NCI-H1436 treated with DMSO at 0.1 percent for 48 hours (cell line): ENCODE measurements at places on chromosomes 13 and 19.

DNA sequence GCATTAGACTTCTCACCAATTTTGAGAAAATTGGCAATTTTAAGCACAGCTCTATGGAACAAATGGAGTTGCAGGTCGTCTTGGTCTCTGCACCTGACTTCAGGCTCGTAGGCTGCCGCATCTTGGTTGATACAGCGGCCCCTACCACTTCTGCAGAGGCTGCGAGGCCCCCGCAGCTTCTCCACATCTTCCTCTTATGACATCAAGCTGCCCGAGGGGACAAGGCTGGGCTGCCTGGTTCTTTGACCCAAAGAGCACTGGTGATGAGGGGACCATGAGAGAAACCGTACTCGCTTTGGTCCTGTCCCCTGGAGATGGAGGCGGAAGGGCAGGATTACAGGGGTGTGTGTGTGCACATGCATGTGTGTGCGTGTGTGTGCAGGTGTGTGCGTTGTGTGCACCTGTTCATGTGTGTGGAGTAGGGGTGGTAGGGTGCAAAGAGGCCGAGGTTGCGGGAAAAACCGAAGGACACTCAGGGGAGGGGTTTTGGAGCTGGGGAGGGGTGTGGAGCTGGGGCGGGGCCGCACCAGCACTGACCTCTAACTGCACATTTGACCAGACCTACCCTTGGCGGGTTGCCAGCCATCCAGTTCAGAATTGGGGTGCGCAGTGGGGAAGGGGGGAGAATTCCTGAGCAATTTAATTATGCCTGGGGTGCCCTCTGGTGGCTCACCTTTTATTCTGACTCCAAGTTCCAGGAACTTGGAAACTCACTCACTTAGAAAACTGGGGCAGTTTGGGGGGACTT is 65.1 kb upstream of the ARHGEF7 start:
- DNase-seq, result no peak

DNA sequence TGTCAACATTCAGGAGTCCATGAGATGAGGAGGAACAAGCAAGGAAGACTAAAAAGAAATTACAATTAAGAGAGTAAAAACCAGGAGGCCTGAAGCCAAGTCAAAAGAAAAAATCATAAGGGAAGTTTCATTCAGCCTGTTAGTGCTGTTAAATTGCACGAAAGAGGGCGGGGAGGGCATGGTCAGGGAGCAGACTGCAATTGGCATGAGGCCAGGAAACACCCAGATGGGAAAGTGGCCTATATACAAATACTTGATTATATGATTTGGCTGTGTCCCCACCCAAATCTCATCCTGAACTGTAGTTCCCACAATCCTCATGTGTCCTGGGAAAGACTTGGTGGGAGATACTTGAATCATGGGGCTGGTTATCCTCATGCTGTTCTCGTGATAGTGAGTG is 43.9 kb downstream of the TNFSF13B start:
- no peak for DNase-seq

DNA sequence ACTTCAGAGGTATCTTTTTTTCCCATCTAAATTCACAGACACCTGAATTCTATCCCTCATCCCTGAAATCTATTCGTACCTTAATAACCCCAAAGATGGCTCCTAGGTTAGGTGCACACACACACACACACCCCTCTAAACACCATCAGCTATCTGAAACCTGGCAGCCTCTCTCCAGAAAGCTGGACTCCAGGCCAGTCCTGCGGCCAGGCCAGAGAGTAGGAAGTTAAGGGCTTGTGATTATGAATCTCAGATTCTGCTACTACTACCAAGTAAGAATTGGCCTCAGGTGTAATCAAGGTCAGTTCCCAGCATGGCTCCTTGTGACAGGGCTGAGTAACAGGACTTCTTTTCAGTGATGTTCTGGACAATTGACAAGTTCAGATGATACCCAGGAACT is 244.2 kb upstream of the SERP2 start:
- DNase-seq, result no peak

DNA sequence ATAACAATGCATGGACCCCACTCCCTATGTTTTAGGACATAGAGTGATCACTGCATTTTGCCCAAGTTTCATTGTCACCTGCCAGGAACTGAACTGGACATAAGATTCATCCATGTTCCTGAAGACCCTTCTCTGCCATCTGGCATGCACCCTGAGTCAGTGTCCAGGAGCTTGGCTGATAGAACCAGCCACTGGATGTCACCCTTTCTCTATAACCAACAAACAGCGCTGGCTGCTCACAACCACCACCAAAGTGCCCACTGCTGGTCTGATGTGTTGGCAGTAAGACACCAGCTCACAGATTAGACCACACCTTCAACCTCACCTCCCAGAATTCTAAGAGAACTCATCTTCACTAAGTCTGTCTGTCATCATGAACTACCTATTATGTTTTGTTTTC is 333.4 kb downstream of the ITGBL1 start:
- DNase-seq, result peak; percentile 45

GRCh38 chr13:98508685-98509084 is 68.2 kb downstream of the STK24 start:
- no peak for DNase-seq

GRCh38 chr19:32201211-32201610 is 144.2 kb upstream of the ZNF507 start:
- DNase-seq, result no peak
